ENCODE measurements at places on chromosomes 2 and 18. TPM values are rescaled to one million over a fixed set of nuclear protein-coding genes. Genes with fewer than 3 reads are reported as not detected.

- no peak for DNase-seq
Observed at GRCh38 chr2:16900405-16901025, 234.9 kb upstream of the CYRIA start.

DNA sequence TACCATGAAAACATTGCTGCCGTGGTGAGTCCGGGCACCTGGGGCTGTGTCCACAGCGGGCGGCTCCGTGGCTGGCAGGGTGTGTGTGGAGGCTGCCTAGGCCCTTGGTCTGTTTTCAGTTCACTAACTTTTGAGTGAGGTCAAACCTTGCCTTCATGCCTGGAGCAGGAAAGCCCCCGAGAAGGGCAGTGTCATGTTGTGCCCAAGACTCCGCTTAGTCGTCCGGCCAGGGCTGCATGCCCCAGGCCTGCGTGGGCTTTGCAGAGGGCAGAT, 24.1 kb downstream of the MAL start:
- peak; percentile 42 for DNase-seq

DNA sequence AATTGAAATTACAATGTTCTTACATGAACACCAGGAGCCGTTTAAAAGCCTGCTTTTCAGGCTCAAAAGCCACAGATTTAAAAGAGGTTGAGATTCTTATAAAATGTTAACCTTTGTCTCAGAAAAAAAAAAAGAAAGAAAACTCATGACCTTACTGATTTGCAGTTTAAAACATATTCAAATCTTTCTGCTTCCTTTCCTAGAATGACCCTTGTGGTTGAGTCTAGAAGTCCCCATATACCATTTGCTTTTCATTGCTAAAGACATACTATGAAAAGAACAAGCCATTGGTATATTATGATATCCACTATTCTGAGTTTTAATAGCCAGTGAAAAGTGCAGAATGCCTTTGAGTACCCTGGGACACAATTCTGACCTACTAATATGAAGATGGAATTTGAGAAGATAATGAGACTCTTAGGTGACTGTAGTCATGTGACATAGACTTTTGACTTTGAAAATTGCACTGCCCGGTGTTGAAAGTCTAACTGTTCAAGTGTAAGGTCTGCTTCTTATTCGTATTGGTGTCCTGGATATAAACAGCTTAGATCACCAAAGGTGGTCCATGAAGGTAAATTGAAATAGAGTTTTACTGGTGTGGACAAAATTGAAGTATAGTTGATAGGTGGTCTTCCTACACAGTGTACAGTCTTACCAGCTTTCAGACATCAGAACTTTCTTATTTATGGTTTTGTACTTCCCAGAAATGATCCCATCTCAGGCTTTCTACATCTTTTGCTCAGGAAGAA, 117.0 kb downstream of the DOCK10 start:
- DNase-seq, result no peak

DNA sequence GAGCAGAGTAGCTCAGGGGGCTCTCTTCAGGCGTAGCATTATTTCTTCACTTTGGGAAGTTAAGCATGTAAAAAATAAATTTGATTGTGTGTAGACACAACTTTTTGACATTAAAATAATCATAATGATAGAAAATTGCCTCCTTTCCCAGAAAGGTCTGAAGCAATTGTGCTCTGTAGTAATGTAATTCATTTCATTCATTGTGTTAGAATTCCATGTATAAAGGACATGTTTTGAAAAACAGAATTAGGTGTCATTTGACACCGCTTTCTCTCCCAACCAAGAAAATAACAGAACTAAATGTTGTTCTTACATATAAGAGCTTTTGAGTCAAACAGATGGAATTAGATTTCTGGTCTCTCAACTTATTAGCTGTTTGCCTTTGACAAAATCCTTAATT, 1064.2 kb upstream of the FAM98A start:
- no peak for DNase-seq

DNA sequence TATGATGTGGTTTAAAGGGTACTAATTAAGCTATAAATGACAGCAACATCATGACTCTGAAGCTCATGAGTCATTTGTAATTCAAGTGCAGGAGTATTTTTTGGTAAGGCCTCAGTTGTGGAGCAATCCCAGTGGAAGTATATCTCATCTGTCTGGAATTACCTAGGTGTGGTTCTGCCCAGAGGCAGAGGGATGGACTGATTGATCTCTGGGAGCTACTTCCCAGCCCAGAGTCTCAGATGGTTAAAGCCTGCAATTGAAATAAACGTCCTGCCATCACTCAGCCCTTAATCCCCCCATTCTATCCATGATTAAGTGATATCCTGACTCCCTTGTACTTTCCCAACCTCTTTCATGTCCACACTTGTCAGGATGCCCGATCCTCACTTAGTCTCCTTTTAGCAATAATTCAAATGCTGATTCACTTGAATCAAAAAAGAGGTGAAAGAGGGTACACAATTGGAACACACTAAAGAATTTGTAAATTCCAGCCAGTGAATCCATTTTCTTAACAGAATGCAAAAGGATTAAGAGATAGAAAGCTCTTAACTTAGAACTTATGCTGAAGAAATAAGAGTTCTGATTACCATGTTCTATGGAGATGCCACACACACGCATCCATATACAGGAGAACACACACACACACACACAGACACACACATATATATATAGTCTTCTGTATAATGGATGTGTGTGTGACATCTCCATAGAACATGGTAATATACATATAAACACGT, 664.4 kb downstream of the NYAP2 start:
- DNase-seq, result no peak

GRCh38 chr2:235707411-235708096, 213.7 kb downstream of the AGAP1 start:
- no peak for DNase-seq

- no peak for DNase-seq
Observed at GRCh38 chr2:212242724-212243123, 295.9 kb downstream of the ERBB4 start.

- no peak for DNase-seq
Observed at GRCh38 chr2:147232225-147232669, 612.6 kb upstream of the ACVR2A start.

- DNase-seq, result no peak
Observed at GRCh38 chr2:20675701-20676352, 8.9 kb downstream of the GDF7 start.

DNA sequence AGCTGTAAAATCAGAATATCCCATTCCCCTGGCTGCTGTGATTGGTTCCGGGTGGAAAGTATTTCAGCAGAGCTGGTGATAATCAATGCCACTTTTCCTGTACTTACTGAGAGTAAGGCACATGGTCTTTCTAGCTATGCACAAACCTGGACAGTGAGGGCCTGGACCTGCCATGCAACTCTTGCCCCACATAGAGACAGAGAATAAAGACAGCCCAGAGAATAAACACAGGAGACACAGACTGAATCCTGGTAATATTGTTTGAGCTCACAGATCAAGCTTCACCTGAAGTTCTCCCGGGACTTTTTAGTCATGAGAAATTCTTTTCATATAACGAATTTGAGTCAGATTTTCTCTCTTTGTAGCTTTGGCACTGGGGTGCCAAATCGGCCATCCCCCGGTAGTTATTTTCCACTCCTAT, 81.9 kb downstream of the ACAA2 start:
- no peak for DNase-seq

DNA sequence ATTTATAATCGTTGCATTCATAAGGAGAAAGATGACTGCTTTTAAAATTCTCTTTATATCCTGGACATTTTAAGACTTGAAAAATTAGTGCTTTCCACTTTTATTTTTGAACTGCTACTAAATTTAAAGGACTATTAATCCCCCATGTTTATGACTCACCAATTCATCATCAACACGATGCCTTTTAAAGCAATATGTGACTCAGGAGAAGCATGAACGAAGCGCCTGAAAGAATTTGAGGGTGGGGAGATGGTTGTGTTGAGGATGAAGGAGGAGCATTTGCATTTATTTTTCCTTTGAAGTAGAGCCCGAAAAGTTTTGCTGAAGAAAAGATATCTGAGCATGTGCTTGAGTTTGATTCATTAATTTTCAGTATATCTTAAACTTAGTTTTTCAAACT, 192.2 kb upstream of the LRRTM1 start:
- DNase-seq, result no peak

GRCh38 chr2:24339856-24340262, 20.5 kb downstream of the ITSN2 start:
- no peak for DNase-seq

- DNase-seq, result peak; percentile 61
Observed at GRCh38 chr2:240397542-240397916, 37.9 kb upstream of the GPC1 start.

DNA sequence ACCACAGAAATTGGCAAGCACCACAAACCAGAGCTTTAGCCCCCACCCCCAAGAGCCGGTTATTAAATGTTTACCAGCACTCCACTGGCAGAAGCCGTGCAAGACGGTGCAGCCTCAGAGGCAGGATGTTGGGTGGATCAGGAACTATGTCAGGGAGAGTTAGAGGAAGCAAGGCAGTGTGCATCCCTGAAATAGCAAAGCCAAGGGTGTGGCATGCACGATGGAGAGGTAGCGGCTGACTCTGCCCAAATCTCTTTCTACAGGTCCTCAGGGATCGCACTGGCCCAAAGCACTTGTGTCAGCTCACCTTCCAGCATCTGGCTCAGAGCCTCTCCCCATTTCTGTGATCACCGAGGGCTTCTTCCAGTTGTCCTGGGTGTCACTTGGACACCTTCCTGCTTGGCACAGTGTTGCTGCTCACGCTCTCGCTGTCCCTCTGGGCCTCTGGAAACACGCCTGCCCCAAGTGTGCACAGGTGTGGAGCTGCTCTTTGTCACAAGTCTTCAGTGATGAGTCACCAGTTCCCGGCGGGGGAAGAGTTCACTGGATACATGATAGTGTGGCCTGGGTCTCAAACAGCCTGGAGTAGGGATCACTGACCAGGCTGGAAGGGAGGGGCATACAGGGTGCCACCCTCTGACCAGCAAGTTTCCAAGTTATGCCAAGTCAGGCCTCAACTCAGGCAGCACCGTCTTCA, 17.3 kb upstream of the B3GNT7 start:
- no peak for DNase-seq

DNA sequence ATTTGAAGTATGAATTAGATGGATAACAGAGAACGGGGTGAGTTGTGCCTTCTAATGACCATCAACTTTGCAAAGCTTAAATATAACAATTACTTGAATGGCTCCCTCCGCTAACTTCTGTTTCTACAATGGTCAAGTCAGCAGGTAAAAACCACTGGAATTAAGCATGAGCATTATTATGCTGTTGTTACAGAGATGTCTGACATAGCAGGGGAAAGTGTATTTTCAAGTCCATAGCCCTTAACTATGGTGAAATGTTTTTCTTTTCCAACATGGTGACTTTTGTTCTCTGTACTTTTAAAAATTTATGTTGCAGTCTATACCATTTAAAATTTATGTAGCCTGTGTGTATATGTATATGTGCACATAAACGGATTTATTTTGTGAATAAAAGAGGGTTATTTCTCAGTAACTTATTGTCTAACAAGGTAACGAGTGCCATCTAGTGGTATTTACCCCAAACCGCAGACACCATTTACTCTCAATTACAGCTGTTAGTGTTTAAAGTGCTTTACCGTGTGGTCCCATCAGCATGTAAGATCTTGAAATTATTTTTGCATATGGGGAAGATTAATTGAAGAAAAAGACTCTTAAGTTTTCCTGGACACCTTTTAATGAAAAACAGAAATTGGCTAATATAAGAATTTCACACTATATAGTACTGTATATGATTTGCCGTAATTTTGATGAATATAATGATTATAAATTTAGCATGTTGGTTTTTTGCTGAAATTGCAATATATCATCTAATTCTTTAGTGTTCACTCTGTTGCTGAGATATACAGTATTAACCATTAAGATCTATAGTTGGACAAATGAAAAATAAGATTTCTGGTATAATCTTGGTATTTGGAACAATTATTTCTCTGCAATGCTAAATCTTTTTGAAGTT, 78.2 kb downstream of the UBE2E3 start:
- no peak for DNase-seq

DNA sequence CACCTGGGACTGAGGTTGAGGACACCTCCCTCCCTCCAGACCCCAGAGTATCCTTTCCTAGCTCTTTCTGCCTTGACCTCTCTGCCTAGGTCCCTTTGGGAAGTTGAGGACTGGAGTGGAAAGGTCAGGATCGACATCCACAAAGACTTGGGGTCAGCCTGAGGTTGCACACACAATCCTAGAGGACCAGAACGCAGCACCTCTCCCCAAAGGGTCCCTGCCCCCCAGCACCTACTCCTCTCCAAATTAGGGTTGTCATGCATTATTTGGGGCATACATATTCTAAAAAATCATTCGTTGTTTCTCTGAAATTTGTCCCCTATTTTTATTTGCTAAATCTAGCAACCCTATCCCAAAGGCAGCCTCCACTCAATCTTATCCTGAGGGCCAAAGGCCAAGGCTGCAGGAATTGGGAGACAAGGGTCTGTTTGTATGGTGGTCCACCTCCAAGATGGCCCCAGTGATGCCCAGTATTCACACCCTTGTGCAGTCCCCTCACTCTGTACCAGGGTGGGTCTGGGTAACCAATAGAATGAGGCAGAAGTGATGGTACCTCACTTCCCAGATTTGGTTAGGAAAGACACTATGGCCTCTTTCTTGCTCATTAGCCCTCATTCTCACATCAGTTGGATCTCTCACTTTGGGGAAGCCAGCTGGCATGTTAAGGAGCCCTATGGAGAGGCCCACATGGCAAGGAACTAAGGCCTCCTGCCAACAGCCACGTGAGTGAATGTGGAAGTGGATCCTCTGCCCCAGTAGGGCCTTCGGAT, 3.5 kb upstream of the CHRNG start:
- DNase-seq, result no peak

DNA sequence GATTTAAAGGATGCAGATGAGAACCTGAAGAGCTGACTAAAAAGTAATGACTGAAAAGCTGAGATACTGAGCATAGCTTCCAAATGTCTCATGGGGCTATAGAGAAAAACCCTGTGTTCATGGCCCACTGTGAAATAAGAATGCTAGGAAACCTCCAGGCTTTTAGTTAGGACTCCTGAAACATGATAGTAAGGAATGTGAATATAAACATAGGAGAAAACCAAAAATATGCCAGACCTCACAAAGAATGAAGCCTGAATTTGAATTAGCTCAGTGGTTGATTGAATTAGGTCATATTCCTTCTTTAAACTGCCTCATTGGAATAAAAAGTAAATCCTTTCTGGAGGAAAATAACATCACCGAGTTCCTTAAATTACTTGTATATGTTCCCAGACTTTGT, 194.5 kb upstream of the NXPH2 start:
- no peak for DNase-seq

Gene MYCN
- total RNA-seq, result 0.49 TPM

Gene TDRD15
- not detected for total RNA-seq

Gene CDK5R2
- not detected for total RNA-seq

Gene NAB1
- total RNA-seq, result 38.6 TPM

Gene SERPINB4
- total RNA-seq, result not detected

Gene RAB6C
- not detected for total RNA-seq

Gene ADAM23
- total RNA-seq, result 2.5 TPM

Gene SPEG
- 5.6 TPM for total RNA-seq

Gene RGPD4
- total RNA-seq, result 0.23 TPM
